HCT116 (cell line): ENCODE measurements at places on chromosomes 11 and 22.

- DNase-seq, result no peak
Measured at GRCh38 chr22:30968015-30968923, at the start of gene MORC2. TSS of gene MORC2 (minus strand) at chr22:30968774. CDS start at chr22:30967889, 885 bp downstream.

DNA sequence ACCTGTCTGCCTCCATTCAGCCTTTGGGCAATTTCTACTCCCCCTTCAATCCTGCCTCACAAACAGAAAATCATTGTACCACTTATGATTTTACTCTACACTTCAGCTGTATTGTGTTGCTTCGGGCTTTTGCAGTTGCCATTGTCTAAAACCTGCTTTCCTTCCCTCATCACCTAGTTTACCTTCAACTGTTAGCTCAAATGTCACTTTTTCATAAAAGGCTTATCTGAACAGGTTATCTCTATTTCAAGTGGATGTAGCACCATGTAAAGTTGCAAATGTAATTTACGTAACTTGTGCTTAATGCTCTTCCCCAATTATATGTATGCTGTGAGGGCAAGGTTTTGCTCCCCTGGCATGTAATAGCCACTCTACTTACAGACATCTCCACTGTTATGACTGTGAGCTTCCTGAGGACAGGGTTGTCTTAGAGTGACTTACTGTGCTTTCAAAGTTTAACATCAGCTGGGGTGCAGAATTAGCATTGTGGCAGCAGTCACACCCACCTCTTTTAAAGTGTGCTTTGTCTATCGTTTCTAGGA is 5.4 kb downstream of the RPS25 start:
- no peak for DNase-seq

- DNase-seq, result no peak
Measured at GRCh38 chr11:68661697-68662603, 22.4 kb upstream of the GAL start.

- DNase-seq, result no peak
Measured at GRCh38 chr22:40491990-40492631, 121.7 kb downstream of the SGSM3 start.

GRCh38 chr11:77088236-77089003 is 14.2 kb upstream of the OMP start:
- DNase-seq, result no peak

DNA sequence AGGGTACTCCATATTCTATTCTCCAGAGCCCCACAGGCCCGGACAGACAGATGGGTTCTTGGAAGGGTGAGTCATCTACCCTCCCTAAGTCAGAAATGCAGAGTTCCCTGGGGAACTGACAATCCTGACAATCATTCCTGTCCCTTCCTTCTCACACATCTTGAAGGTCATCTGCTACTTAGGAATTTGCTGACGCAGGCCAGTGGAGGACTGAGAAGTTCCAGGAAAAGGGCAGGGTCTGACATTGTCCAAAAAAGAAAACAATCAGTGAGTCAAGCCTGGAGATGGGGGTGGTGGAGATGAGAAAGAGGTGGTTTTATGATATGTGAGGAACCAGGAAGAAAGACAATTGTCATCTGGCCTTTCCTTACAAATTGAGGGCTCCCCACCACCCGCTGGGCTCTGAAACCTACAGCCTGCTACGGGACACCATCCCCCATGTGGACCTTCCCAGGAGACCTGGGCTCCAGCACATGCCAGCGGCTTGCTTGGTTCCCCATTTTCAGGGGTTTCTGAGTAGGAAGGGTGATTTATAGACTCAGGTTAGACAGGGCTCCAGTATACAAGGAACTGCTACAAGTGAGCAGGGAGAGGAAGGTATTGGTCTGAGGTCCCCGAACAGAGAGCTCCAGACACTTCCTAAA is 12.9 kb downstream of the CD59 start:
- peak; percentile 72 for DNase-seq

GRCh38 chr11:119742263-119742861 is 13.4 kb upstream of the NECTIN1 start:
- DNase-seq, result no peak

- no peak for DNase-seq
Measured at GRCh38 chr11:91563176-91563575, 661.4 kb upstream of the FAT3 start.

GRCh38 chr11:57474017-57474802 is 13.9 kb downstream of the RTN4RL2 start:
- DNase-seq, result no peak

GRCh38 chr11:106770489-106771085 is 247.7 kb downstream of the GUCY1A2 start:
- no peak for DNase-seq

- DNase-seq, result no peak
Measured at GRCh38 chr22:20386972-20387371, 7.0 kb upstream of the ZNF74 start.

GRCh38 chr11:34223021-34223813 is 117.8 kb downstream of the NAT10 start:
- no peak for DNase-seq

GRCh38 chr11:130118636-130119387 is 40.8 kb upstream of the ST14 start:
- DNase-seq, result no peak

GRCh38 chr11:96465512-96465911 is 75.7 kb downstream of the JRKL start:
- DNase-seq, result no peak

DNA sequence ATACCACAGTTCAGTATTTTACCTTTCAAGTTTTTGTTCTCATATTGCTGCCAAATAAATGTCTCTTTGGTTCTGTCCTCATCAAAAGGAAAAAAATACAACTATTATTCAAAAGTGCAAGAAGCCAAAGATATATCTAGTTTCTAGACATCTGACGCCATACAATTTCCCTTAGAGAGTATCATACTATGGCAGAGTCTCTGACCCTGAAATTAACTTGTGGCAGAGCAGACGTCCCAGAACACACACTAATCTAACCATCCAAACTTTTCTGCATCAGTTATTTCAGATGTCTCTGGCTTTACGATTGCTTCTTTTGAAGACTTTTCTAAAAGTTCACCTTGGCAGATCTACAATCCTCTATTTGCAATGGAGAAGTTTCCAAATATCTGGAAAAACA is 2.7 kb downstream of the OR51T1 start:
- no peak for DNase-seq

- no peak for DNase-seq
Measured at GRCh38 chr22:38490915-38491314, 15.2 kb downstream of the DDX17 start.

GRCh38 chr11:128878455-128878854 is 11.4 kb upstream of the KCNJ1 start:
- no peak for DNase-seq

DNA sequence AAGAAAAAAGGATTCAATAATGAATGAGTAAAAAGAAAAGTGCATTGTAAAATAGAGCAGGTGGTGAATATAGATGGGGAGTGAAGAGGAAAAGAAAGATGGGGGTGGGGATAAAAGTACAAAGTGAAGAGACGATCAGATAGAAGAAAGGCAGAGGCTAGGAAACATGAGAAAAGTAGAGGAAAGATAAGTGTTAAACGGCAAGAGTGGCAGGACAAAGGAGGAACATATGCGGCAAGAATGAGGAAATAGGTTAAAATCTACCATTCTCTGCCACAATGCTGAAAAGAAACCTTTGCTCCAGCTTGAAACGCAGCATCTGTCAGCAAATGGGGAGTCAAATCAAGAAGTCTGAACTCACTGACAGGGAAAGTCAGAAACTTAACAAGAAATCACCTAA is 6.8 kb downstream of the FUT4 start:
- DNase-seq, result no peak

GRCh38 chr11:22467248-22467647 is 129.1 kb downstream of the SLC17A6 start:
- no peak for DNase-seq

- no peak for DNase-seq
Measured at GRCh38 chr11:80958987-80959386, 1518.2 kb upstream of the TENM4 start.

- DNase-seq, result no peak
Measured at GRCh38 chr11:115581871-115582639, 77.8 kb upstream of the CADM1 start.

- no peak for DNase-seq
Measured at GRCh38 chr11:56740107-56740506, 8.4 kb downstream of the OR9G4 start.

DNA sequence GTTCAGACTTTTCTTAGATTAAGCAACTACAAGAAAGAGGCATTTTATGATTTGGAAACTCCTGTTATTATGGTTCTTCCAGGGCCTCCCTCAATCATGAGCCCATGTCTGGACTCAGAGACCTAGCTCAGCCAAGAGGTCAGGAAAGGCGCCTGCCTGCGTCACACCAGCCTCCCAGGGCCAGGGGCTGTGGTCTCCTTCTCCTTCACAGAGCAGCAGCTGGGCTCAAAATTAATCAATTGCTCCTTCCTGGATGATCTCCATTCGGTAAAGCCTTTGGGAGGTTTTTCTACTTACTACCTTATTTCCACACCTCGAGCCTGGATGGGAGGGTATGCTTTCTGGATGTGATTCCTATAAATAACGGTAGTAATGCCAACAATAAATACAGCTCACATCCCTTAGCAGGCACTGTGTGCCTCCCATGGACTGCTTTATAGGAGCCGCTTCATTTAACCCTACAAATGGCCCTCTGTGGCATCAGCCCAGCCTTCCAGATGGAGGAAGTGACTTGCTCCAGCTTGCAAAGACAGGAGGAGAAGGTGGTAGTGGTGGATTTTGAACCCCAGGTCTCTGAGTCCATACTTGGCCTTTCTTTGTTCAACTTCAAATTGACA is 1445.6 kb downstream of the TBC1D22A start:
- DNase-seq, result no peak

- no peak for DNase-seq
Measured at GRCh38 chr11:11220786-11221185, 132.3 kb downstream of the CSNK2A3 start.

GRCh38 chr11:118289401-118289800 is 15.1 kb upstream of the CD3E start:
- DNase-seq, result no peak

- DNase-seq, result no peak
Measured at GRCh38 chr11:133928628-133929059, 28.1 kb downstream of the IGSF9B start.

- DNase-seq, result no peak
Measured at GRCh38 chr11:1554981-1555712, 16.9 kb downstream of the DUSP8 start.

- DNase-seq, result no peak
Measured at GRCh38 chr22:46770726-46771125, 8.3 kb downstream of the TBC1D22A start.

- no peak for DNase-seq
Measured at GRCh38 chr11:31218847-31219246, 150.7 kb downstream of the DCDC1 start.

- DNase-seq, result no peak
Measured at GRCh38 chr11:33891714-33892327, at the start of gene LMO2. TSS of gene LMO2 (minus strand) at chr11:33892076. CDS start at chr11:33869716, 22,360 bp downstream.

GRCh38 chr22:17924735-17925364 is 99.5 kb downstream of the MICAL3 start:
- no peak for DNase-seq

DNA sequence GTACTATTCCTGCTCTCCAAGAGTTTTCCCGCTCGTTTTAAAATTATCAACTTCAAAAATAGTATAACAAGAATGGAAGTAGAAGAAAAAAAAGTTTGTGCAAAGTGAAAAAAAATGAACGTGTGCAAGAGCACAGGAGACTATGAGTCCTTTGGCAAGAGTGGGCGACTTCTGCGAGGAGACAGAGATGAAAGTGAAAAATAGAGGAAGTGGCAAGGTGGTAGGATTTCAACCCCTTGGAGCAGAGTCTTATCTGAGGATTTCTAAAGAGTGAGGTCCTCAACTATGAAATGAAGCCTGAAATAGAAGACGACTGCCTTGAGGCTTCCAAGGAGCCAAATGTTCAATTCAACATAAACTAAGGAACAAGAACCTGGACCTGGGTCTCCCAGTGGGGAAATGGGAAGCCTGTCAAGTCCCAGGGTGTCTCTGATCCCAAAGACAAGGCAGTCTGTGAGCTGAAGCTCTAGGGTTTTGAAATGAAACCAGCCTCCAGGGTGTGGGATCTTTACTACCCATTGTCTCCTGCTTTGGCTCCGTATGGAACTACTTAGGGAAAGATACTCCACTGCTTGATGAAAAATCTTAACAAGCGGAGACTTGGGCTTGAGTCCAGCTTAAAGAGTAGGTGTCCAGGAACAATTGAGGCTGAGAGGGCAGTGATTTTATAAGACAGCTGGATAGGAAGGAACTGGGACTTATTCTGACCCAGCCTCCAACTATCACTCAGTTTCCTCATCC is 4.8 kb downstream of the P4HA3 start:
- no peak for DNase-seq

GRCh38 chr11:127275774-127276173 is 275.2 kb upstream of the KIRREL3 start:
- no peak for DNase-seq

DNA sequence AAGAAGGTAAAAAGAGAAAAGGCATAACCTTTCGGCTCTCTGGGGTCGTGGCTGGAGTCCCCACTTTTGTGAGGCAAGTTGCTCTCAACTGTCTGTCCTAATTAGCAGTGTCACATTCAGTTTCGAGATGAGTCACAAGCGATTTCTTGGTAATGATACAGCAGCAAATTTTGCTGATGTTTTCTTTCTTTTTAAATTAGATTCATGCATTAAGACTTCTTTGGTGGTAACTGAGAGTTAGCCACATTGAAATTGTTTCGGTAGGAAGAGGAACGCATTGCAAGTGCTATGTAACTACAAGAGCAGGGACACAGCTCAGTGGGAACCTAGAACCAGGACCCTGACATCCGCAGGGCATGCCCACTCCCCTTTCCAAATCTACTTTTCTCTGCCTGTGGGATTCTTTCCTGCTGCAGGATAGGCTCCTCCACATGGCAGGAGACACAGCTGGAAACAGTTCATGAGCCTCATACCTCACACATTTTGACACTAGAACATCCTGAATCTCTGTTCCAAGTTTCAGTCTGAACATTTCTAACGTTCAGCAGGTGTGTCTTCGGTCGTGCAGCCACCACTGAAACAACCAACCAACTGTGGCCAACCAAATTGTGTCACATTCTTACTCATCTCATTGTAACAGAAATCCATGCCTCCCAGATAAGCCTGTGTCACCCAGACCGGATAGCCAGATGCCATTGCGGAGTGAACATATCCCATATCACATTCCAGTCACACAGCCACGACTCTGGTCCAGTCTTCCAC is 987.6 kb downstream of the NTM start:
- no peak for DNase-seq

DNA sequence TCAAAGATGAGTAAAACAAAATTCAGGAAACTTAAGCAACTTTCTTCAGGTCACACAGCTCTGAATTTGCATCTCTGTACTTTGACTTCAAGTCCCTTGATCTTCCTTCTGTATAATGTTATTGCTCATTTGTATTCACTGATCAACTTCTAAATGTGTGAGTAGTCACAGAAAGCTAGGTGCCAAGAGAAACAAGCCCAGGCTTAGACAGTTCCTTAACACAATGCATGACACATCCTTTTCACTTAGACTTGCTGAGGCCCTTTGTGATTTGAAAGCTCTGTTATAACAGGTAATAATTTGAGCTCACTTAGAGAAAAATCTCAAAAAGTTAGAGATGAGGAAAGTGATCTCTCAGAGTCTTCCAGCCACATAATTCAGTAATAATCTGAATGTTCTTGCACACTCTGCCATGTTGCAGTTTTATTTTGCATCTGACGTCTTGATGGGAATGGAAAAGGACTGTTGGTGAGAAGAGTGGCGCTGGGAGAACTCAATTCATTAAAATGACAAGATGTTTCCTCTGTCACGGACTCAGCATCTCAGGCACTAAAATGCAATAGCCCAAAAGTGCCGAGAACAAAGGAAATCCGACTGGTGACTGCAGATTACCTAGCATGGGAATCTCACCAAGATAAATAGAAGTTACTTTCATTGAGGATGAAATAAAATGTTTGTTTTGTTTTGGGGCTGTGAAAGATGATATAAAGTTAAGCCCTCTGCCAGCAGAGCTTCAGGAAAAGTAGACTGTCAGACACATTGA is 665.3 kb downstream of the OPCML start:
- no peak for DNase-seq
